NCI-H69 (cell line): ENCODE measurements at places on chromosomes 1 and 21.

DNA sequence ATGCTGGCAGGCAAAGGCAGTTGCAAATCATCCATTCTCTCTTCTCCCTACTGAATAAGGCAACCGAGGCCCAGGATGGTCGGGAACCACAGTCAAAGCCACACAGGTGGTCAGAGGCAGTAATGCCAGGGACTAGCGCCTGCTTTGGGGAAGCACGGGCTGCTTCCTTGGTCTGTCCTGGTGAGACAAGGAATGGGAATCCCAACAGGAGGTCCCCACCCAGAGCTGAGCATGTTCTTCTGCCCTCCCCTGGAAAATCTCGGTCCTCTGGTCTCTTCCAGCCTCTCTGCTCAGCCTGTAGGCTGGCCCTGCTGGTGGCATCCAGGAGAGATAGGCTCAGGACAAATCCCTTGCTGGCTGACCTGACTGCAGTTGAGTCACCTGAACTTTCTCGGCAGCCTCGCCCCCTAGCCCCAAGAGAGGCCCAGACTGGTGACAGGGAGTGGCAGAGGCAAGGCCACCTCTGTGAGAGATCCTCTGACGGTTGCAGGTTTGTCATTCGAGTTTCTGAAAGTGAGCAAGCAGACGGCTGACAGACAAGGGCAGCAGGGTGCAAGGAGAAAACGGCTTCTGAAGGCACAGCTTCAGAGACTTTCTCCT is 5.8 kb downstream of the OLIG1 start:
- no peak for DNase-seq

DNA sequence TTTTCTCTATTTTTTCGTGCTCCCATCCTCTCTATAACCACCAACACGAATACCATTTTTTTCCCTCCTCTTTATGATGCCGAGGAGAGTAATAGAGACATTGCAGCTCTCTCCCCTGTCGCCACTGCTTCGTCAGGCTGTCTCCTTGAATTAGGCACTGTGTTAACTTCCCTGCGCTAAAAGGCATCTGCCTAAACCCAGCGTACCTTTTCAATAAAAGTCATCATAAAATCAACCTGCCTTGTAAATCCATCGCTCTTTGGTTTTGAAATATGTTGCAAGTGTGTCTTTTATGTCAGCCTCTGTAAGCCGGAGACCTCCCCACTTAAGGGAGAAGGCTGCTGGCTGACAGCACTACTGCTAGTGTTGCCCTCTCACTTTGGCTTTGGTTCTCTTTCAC is 8.7 kb downstream of the RNF220 start:
- no peak for DNase-seq

- DNase-seq = peak; percentile 37
Measured at GRCh38 chr1:179447489-179447888, 81.7 kb downstream of the AXDND1 start.

DNA sequence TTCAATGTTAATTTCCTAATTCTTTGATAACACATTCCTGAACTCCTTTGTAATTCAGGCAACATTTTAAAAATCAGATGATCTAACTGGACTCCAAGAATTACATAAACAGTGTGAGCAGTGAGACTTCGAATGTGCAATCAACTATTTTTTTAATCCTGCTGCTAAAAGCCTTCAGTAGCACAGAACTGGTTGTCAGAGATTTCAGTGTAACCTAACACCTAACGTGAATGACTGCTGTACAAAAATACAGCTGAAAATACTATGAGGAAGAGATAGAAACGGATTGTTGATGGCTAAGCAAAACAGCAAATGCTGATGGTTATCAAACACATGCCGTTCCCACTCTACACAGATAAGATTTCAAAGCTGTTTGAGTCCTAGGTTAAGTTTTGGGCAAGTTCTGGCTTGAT is 46.1 kb downstream of the APP start:
- peak; percentile 24 for DNase-seq

- no peak for DNase-seq
Measured at GRCh38 chr1:185478877-185479276, 161.8 kb upstream of the IVNS1ABP start.

DNA sequence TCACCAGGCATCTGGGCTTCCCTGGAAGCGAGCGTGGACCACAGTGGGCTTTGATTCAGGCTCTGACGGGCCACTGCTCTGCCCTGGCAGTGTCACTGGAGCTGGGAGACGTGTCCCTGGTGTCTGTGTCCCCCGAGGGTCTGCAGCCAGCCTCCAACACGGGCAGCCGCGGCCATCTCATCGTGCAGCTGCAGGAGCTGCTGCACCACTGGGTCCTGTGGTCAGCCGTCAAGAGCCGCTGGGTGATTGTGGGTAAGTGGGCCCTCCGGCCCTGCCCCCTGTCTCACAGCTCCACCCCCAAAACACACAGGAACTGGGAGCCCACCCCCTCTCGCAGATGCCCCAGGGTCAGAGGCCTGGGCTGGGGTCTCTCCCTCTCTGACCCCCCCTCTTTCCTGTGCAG is 40.7 kb downstream of the DISP3 start:
- no peak for DNase-seq
